NCI-H2029 treated with DMSO at 0.1 percent for 48 hours (cell line): ENCODE measurements at places on chromosomes 5 and 9.

DNA sequence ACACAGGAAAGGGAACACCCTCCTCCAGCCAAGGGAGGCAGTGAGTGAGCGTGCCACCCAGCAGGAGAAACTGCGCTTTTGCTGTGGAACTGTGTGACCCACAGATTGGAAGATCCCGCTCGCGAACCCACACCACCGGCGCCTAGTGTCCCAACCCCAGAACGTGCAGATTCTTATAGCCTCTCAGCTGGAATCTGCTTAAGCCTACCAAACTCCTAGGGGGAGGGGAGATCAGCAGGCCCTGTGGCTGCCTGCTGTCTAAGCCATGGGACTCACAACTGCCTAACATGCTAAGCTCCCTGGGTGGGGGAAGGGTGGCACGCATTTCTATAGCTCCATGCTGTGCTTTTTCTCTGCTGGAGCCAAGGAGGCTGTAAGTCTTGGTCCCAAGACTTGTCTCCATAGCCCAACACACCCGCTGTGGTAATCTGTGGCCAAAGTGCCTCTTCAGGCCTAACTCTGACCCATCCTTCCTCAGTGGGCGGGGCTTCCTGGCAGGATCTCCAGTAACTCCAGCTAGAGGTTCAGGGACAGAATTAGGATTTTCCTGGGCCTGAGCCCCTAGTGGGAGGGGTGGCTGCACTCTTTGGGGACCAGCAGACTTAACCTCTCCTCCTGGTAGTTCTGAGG is 485.0 kb downstream of the TAF11L14 start:
- DNase-seq: no peak

GRCh38 chr5:55438998-55439397 is 95.8 kb downstream of the PLPP1 start:
- DNase-seq: no peak

- DNase-seq: no peak
Measured at GRCh38 chr5:74073257-74073656, 447.3 kb downstream of the ARHGEF28 start.

- DNase-seq: no peak
Measured at GRCh38 chr5:81246697-81247096, 13.6 kb downstream of the CKMT2 start.

- DNase-seq: no peak
Measured at GRCh38 chr5:109907189-109907588, 217.5 kb downstream of the MAN2A1 start.

DNA sequence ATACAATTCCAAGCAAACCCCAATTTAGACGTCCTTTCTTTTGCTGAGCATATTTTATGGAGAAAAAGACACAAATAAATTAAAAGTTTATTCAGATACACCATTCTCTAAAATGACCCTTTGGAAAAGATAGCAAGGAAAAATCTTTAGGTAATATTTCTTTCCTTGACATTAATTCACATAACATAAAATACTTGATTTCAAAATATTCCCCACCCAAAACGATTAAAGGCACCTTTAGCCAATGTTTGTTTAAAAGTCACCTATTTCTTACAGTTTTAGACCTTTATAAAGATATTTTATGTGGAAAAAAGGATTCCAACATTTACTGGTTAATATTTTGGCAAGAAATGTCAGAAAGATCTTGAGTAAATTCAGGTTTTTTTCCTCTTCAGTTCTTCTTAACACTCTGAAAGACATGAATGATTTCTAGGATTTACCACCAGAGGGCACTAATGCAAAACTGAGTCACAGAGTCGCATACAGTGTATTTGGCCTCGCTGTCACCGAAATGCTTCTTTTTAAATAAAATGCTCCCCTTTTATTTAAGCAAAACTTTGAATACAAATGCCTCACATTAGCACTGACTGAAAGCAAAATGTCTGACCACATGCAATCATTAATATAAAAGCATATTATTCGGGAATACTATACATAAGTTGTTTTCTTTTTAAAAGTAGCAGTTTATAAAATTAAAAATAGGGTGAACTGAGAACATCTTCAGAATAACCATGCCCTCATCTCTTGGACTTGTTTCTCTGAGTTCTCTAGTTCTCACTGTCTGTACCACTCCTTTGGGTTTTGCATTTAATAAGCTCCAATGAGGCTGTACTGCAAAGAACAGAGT is 122.5 kb downstream of the SLC1A3 start:
- peak; percentile 71 for DNase-seq

DNA sequence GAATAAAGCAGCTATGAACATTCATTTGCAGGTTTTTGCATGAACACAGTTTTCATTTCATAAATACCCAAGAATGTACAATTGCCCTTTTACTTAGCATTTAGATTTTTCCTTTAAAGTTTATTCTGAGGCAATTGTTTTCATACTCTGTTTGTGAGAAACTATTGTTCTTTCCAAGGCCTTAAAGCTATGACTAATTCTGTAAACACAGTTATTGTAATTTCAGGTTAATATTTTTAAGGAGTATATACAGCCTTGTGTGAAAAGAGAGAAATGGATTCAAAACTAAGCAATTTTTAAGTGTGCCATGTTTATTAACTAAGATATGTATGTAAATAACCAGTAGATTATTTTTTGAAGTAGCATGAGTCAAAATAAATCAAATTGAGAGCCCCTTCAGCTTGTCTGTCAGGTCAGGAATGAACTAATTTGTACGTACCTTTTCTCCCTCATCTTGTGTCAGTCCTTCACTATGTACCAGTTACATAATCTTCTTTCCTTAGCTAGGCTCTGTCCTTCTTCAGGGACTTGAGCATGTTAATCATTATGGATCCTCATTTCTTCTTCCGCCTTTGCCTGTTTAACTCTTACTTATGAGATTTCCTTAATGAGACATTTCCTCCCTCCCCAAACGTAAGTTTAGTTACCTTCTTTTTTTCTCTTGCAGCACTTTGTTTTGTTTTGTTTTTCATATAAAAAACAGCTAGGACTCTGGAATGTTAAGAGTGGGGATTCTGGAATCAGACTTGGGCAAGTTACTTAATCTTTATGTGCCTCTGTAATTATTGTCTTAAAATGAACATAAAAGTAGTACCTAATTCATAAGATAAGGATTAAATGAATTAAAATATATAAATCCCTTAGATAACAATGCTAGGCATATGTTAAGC is 63.6 kb downstream of the NIPBL start:
- no peak for DNase-seq

DNA sequence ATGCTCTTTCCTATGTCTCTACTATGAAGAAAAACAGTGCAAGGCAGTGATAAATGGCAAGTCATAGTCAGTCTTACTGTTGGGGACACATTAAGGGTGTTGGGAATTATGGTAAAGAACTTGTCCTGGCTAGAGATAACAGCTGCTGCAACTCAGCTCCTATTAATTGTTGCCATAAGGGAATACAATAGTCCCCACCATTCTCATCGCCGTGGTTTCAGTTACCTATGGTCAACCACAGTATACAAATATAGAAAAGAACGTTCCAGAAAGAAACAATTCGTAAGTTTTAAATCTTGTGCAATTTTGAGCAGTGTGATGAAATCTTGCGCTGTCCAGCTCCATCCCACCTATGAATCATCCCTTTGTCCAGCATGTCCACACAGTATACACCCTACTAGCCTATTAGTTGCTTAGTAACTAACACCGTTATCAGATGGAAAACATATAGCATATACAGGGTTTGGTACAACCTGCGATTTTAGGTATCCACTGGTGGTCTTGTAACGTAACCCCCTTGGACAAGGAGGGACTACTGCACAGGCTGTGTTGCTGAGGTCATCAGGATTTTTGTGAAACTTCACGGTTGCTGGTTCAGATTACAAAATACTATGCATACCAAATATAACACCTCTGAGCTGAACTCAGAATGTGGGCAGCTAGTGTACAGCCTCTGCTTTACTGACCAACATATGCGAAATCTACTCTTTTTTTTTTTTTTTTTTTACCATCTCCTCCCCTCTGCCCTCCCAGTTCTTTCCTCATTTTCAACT is 53.5 kb downstream of the ZFR start:
- no peak for DNase-seq

- DNase-seq: no peak
Measured at GRCh38 chr5:33582417-33582816, 141.7 kb downstream of the TARS1 start.

GRCh38 chr5:160565376-160565775 is 143.7 kb downstream of the PTTG1 start:
- no peak for DNase-seq

DNA sequence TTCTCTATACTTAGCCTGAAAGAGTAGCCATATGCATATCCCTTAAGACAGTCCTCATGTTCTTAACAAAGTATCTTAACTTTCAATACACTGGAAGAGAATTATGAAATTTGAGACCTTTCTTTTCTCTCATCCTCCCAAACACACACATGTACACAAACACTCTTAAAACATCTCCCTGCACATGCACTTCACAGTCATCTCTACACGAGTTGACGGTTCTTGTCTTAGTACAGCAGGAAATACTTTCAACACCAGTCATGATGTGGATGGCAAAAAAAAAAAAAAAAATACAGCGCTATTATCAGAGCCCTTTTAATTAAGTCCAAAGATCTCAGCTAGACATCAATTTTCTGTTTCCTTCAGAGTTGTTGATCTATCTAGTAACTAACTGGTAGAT is 43.6 kb upstream of the PCSK1 start:
- no peak for DNase-seq
